ENCODE measurements at places on chromosomes 5 and 9.

DNA sequence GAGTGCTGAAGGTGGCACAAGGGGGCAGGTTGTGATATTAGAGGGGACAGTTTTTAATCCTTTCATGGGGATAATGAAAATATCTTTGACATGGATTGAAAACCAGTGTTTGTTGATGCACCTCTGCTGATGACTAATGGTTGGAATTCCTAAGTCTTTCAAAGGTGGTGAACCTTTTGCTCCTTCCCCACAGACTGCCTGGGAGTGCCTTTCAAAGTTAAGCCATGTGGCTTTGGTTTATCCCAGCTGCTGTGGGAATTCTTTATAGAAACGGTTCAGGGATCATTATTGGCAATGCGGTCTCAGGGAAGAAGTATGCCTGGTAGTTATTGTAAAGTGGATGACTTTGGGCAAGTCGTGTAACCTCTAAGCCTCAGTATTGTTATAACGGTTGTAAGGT, 45.7 kb downstream of the PIP5K1B start:
- DNase-seq, result no peak

DNA sequence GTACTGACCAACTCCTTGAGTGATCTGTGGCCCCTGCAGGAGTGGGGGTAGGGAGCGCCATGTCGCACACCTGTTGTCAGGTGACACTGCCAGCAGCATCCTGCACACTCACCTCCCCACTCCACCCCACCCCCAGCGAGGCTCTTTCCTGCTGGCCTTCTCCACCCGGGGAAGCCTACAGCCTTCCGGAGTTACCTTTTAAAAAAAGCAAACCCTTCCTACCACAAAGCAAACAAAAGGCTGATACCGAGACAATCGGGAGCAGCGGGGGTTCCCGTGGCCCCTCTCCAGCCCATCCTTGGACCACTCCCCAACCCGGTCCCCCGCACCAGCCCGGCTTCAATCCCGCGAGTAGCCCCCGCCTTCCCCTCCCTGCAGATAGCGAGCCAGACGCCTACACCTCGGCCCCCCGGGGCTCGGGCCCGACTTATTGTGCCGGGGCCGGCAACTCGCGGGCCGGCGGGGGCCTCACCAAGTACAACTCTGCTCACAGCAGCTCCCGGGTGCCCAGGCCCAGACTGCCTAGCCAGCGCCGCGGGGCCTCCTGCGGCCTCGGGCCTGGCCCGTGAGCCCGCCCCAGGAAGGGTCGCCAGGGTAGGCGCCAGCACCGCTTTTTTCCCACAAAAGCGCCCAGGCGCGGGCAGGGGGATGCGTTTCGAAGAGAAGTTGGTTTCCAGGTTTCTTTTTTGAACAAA, 724 bp downstream of the MACROH2A1 start:
- DNase-seq, result peak; percentile 69

DNA sequence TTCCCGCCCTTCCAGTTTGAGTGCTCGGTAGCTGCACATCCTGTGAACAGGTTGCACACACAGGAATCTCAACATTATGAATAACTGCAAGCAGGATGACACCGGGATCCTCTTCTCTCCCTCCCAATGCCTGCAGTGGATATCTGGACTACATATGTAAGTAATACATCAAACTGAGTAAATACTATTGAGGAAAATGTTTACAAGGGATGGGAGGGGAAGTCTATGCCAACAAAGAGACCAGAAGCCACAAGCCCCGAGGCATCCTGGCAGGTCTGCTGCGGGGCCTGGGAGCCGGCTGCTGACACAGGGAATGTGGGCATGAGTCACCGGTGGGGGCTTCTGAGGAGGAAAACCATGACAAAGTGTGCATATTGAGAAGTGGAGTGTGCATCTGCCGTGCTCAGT, 8.6 kb upstream of the ANKRD33B start:
- DNase-seq, result no peak

DNA sequence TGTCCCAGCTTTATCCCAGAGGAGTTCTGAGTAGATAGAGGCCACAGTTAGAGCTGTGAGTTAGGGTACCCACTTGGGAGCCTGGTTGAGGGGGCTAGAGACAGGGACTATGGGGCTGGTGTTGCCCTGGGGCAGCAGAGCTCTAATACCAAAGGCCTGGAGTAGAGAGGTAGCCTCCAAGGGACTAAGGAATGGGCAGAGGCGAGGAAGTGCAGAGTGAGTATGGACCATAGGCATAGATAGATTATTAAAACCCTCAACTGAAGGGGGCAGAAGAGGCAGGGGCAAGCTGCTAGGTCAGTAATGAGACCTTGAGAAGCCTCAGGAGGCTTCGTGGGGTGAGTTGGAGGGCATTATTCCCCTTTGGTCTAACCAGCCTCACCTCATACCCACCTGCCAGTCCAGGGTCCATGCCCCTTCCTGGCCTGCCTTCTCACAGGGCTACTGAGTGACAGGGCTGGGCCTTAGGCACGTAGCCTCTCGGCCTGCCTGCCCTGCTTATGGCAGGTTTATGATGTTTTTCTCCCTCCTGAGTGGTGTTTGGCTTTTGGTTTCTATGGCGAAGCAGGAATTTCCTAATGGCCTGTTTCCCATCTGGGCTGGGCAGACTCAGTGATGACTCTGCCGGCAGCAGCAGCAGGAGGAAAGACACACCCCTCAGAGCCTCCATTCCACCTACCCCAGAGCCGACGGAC, 8.0 kb downstream of the PDLIM4 start:
- peak; percentile 74 for DNase-seq

DNA sequence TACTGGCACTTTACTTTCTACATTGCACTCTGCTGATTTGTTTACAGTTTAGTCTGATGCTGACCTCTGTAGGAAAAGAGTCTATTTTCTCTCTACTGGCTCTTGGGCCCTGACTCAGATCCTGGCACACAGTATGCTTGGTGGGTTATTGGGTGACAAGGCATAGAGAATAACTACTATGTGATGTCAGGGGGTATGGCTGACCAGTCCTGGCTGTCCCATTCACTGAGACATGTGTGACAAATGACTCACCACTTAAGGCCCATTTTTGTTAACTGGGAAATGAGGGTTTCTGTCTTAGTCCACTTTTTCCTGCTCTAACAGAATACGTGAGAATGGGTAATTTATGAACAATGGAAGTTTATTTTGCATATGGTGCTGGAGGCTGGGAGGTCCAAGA, 66.4 kb downstream of the DAPK1 start:
- DNase-seq, result no peak

DNA sequence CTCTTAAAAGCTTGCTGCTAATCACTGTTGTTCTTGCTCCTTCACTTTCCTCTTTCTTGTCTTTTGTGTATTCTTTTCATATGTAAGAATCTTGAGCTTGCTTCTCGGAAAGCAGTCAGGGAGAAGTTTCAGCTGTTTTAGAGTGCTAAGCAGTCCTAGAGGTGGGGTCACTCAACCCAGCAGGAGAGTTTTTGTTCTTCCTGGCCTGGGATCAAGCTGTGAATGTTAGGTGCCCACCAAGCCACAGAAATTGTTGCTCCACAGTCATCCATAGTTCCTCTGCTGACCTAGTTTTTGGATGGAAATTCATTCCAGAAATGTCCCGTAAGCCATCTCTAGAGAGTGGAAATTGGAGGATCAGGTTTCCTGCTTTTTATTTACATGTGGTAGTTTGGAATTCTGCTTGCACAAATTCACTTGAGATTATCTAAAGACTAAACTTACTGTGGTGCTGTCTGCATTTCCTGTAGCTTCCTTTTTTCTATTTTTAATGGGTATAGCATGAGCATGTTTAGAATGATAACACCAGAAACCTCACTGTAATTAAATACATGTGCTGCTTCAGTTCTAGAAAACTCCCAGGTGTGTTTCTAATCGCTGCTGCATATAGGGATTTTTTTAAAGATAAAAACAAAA, 108.7 kb downstream of the MAST4 start:
- no peak for DNase-seq

DNA sequence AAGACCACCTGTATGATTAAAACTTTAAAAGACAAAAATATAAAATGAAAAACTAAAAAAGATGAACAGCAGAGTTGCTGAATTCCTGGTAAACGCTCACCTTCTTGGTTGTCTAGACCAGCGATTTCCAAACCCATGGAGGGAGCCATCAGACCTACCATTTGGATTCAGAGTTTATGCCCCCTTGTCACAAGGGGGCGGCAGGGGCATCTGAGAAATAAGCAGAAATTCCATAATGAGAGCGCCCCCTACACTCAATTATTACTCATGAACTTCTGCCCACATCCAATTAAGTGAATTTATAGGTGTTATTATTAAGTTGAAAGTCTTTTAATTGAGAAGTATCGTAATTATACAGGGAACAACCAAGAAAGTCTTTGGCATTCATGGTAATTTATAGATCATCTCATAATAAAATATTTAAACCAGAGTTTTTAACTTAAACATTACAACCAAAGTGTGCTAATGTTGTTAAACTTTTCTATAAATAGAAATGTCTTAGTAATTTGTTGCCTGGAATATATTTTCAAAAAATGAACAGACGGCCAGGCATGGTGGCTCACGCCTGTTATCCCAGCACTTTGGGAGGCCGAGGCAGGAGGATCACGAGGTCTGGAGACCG, 35.2 kb upstream of the SPATA31C2 start:
- no peak for DNase-seq

DNA sequence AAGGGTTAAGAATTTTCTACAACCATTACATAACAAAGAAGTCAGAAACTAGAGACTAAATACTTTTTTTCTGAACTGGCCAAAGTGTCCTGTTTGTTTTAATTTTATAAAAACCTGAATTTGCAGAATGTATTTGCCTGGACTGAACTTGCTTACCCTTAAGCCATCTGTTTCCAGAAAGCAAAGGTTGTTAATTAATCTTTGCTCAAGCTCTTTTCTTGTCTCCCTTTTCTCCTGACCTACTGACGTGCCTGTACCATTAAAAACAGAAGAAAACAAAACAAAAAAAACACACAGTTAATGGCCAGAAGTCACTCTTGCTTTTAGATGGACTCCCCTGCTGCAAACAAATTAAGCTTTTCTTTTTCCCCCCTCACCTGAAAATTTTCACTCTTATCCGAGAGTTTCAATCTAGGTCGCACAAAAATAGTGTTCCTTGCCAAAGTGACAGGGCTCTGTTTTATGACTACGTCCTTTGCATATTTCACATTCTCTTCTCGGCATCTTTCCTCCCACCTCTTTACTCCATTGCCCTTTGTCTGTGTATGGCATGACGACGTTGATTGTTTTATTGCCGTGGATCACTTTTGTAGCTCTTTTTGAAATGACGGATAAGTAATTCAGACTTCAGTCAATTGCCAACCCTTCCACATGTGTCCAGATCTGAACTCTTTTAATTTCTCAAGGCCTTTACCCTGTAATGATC, 333.8 kb upstream of the GRIN3A start:
- no peak for DNase-seq

DNA sequence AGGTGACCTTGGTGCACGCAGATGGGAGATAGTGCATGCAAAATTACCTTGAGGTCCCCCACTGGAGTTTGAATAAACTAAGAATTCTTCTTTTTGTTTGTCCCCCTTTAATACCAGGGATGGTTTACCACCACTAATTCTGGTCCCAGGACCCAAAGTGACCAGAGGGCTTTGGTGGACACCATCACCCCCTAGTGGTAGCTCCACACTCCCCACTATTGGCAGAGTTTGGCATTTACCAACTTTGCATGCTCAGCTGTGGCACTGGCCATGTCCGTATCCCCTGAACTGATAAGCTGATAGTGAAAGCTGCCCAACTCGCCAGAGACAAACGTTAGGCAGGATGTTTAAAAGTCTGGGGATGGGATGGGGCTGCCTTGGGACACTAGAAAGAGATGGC, 3.3 kb downstream of the ASTN2 start:
- DNase-seq, result no peak

GRCh38 chr9:127423476-127423933, 677 bp upstream of the ZNF79 start:
- DNase-seq, result no peak

DNA sequence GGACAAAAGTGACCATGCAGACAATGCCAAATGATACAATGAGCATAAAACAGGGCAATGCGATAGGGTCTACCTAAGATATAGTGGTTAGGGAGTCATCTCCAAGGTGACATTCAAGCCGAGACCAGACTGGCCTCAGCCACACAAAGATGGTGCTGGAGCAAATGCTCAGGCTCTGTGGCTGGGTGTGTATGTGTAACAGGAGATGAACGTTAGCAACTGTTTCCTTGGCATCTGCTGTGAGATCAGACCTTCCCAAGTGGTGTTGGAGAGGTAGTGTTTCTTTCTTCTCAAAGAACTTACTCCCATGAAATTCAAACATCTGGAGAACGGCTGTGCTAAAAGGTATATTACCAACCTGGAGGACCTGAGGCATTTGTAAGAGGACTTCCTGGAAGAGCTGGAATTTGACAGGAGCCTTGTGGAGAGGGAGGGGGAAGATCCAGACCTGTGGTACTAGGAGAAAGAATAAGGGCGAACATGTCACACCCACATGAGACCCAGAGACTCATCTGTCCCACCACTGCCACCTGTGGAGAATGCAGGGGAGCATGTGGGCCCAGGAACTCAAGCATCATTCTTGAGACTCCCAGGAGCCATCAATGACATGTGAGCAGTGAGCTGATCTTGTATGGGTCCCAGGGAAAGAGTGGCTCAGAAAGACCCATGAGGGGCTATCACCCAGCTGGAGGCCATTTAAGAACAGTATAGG, 21.4 kb upstream of the ANXA6 start:
- no peak for DNase-seq

- no peak for DNase-seq
These were observed 2.3 kb downstream of the TBCA start for GRCh38 chr5:77773734-77774280.

DNA sequence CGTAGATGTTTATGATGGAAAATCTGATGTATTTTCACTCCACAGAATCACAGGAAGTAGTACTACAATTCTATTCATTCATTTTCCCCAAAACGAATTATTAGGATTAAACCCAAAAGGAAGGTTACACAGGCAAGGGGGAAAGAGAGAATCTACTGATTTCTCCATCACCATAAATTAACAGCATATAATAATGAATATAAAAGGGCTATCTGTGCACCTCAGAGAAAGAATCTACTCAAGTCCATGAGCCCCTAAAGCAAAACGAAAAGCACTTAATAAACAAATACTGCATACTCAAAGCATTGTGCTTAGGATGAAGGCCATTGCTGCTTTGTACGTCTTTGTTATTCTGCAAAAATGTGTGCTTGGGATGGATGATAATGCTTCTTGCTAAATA, 740.5 kb upstream of the SEMA6A start:
- DNase-seq, result no peak

DNA sequence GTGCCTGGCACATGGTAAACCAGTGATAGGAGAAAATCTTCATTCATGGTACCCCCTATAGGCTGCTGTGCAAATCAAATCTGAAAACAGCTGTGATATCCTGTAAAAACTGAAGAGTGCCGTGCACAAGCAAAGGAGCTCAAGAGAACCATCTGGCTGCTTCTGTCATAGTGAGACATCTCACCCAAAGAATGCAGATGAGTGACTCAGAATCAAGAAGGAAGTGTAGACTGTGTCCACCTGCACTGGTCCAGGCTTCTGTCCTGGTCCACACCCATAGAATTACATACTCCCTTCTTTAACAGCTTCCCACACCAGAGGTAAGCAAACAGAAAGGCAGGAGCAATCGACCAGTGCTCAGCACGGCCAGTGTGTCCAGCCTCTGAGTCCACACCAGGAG, 195.9 kb downstream of the ASTN2 start:
- DNase-seq, result no peak

- DNase-seq, result no peak
These were observed 63.6 kb downstream of the RNF180 start for GRCh38 chr5:64229163-64229774.

GRCh38 chr5:120134944-120135343, 329.2 kb upstream of the PRR16 start:
- no peak for DNase-seq

GRCh38 chr9:99868845-99869244, 37.6 kb upstream of the STX17 start:
- no peak for DNase-seq

All from right forelimb (tissue), 1 donor.